ENCODE measurements at places on chromosomes 6 and 20.

DNA sequence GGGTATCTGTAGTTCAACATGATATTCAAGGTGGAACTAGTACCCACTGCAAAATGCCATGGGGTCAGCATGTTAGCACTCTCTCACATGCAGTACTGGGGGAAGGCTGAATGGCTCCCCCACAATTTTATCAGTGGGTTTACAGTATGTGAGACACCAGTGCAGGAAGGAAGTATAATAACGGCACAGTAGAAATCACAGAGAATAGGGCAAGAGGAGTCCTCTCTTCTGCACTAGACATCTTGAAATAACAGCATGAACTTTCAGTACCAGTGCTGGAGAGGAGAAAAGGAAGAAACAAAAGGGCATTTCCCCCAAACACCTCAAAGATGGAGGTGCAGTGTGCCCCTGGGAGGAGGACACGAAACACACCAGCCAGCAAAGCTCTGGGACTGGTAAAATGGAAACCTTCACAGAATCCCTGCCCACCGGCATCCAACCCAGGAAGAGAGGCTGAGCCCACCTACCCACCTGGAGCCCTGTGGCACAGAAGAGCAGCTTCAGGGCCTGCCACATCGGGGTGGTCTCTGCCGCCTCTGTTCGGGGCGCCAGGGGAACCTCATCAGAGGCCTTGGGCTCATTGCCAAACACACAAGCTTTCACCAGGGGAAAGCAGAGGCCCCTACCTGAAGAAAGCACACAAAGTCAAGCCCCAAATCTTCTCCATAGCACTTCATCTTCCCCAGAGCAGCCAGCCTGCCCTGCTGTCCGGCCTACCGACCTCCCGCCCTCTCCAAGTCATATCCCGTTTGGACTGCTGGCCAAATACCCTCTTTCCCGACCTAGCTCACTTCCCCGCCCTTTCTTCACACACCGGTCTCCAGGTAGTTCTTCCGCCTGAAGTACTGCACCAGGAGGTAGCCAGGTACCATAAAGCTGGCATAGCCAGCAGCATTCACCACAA lies 1.2 kb downstream of the SLC35B2 start:
- DNase-seq: no peak

DNA sequence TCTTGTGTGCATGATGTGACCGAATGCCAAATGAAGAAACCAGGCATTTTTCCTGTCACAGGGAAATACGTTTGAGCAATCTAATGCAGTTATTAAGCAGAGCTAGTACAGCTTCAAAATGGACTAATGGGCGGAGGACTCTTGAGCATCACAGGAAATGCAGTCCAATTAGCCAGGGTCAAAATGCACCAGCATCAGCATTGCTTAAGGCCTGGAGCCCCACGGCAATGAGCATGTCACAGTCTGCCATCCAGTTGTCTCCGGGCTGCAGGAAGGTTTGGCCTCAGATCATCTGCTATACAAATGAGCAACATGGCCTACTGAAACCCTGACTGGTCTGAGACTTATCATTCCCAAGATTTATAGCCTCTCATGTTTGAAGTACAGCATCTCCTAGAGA lies 652.1 kb upstream of the SLC35B3 start:
- DNase-seq: no peak

GRCh38 chr20:32511358-32512046 lies 73.6 kb downstream of the NOL4L start:
- DNase-seq: no peak

- no peak for DNase-seq
These were observed 155.4 kb downstream of the ERMARD start for GRCh38 chr6:169906688-169907418.

DNA sequence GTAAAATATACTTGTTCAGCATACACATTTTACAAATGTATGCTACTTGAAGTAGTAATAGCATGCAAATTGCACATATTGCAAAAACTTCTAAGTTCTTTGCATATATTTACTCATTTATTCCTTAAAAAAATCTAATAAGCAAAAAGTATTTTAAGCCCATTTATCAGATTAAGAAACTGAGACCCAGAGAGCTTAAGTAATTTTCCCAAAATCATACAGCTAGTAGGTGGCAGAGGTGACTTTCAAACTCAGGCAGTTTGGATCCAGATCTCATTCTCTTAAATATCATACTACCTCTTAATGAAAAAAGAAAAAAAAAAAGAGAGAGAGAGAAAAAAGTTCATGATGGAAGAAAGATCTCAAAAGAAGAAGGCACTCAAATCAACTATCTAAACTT lies 157.9 kb downstream of the RPS12 start:
- no peak for DNase-seq

DNA sequence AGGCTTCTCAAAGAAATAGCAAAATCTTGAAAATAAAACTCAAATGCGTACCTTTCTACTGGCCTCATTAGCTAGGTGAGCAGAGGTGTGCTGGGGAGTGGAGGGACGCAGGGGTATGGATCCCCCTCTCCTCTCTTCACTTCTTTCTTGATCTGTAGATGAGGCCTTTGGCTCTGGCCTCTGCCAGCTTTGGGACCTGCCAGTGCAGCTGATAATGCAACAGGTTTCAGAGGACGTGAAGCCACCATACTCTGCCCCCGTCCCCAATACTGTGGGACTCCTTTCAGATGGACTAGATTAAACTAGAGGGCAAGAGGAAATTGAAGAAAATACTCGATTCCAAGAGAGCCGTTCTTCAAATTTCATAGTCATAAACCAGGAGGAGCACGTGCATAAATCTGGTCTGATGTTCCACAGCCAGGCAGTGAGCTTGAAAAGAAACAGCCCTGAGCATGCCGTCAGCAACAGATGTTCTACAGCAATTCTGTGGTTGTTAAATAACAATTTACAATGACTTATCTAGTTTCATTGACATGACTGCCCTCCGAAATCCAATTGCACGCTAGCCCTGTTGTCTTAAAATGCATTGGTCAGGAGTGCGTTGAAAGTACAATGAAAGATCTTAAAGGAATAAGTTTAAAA lies 245.3 kb upstream of the FOXQ1 start:
- no peak for DNase-seq

GRCh38 chr6:151381722-151382121 lies 9.6 kb downstream of the ZBTB2 start:
- DNase-seq: no peak

GRCh38 chr6:44630125-44631028 lies 242.9 kb downstream of the CDC5L start:
- DNase-seq: peak; percentile 38

GRCh38 chr6:154139892-154140291 lies 100.9 kb downstream of the OPRM1 start:
- DNase-seq: peak; percentile 12

- peak; percentile 50 for DNase-seq
These were observed 20.3 kb downstream of the CST4 start for GRCh38 chr20:23668477-23668951.

- peak; percentile 39 for DNase-seq
These were observed 56.6 kb upstream of the SAMHD1 start for GRCh38 chr20:37007898-37008649.

DNA sequence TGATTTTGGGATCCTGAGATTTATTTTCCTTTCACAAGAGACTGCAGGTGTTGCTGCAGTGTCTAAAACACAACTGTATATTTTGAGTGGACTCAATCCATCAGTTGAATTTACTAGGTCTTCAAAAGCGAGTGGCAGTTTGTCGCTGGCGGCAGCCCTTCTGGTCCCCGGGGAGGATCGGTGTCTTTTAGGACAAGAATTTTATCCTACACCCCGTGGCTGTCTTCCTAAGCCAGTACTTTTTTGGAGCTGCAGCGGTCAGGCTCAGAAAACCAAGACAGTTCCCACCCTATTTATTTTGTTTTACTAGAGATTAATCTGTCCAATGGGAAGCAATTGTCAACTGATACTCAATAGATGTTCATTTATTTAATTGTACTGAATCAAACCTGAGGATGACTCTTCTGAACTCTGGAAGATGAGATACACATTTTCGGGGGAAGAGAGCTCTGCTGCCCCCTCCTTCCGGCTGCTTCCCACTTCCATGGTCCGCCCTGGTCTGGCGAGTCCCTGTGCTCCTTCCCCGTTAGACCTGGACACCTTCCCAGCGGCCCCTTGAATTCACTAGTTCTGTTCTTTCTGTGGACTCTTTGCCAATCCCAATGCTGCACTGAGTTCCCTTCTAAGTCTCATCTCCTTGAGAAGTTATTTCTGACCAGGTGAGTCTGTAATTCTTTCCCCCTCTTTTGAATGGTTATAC lies 90.6 kb downstream of the ERMARD start:
- DNase-seq: no peak

- DNase-seq: no peak
These were observed 304.9 kb upstream of the RNF24 start for GRCh38 chr20:4320291-4320690.

GRCh38 chr20:34705397-34706301 lies 1.5 kb downstream of the TP53INP2 start:
- DNase-seq: peak; percentile 65

DNA sequence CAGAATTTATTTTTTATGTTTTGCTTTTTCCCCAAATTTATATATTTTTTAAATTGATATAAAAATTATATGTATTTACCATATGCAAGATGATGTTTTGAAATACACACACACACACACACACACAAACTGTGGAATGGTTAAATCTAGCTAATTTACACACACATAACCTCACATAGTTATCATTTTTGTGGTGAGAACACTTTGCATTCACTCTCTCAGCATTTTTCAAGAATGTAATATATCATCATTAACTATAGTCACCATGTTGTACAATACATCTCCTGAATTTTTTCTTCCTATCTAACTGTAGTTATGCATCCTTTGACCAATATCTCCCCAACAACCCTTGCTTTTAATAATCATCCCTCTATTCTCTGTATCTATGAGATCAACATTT lies 52.2 kb downstream of the GFRAL start:
- no peak for DNase-seq

DNA sequence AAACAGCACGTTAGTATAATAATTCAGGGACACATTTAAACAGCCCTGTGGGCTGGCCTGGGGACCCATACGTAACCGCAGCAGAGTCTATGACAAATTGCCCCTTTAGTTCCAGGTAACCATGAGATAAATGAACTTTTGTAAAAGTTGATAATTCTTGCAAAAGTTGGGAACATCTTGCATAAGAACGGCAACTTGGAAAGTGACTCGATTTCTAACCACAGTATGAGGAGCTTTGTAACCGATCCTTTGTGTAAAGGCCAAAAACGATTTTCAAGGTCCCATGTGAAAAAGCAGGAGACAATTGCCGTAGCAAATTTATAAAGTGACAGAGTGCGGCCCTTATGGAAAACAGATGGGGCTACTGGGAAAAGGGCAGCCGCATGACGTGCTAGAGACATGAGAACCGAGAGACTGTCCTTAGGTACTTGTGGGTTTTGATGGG lies 81.6 kb downstream of the PSMG4 start:
- DNase-seq: no peak

DNA sequence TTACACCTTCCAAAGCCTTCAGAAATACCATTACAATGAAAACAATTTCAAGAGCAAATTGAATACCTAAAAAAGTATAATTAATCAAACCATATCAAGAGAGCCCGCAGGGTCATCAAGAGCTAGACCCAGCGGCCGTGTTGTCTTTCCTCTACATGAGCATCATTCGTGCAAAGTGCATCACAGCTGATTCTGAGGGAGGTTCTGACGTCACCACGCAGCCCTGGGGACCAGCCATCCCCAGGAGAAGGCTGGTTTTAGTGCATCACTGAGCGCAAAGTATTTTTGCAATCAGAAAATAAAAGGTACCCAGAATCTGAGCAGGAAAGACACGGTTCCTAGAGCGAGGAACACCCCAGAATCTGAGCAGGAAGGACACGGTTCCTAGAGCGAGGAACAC lies 371.4 kb downstream of the CDH4 start:
- no peak for DNase-seq

DNA sequence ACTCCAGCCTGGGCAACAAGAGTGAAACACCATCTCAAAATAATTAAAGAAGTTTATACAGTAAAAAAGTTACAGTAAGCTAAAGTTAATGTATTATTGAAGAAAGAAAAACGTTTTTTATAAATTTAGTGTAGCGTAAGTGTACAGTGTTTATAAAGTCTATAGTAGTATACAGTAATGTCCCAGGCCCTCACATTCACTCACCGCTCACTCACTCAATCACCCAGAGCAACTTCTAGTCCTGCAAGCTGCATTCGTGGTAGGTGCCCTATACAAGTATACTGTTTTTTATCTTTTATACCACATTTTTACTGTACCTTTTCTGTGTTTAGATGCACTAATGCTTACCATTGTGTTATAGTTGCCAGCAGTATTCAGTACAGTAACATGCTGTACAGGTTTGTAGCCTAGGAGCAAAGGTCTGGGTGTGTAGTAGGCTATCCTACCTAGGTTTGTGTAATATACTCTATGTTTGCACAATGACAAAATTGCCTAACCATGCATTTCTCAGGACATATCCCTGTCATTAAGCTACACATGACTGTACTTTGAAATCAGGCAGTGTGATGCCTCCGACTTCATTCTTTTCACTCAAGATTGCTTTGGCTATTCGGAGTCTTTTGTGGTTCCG lies 16.7 kb downstream of the MGME1 start:
- DNase-seq: peak; percentile 42

DNA sequence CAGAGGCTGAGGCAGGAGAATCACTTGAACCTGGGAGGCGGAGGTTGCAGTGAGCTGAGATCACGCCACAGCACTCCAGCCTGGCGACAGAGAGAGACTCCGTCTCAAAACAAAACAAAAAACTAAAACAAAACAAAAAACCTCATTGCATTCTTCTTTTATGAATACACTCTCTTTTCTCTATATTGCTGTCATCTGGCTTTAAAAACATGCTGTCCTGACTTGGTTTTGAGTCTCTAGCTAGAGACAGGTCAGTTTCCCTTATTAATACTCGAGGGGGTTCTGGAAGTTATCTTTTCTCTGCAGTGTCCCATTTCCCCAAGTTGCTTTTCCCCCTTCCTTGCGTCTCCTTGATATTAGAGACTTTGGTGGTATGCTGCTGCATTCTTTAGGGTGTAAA lies 50.9 kb downstream of the RIOK1 start:
- no peak for DNase-seq

DNA sequence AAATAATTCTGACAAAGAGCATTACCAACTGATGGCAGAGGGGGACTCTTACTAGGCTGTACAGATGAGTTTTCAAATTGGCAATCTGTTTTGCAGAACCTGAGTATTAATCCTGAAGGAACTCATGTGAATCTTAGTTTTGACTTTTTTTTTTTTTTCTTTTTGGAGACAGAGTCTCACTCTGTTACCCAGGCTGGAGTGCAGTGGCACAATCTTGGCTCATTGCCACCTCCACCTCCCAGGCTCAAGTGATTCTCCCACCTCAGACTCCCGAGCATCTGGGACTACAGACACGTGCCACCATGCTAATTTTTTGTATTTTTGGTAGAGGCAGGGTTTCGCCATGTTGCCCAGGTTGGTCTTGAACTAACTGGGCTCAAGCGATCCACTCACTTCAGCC lies 49.3 kb downstream of the KCTD20 start:
- DNase-seq: no peak

DNA sequence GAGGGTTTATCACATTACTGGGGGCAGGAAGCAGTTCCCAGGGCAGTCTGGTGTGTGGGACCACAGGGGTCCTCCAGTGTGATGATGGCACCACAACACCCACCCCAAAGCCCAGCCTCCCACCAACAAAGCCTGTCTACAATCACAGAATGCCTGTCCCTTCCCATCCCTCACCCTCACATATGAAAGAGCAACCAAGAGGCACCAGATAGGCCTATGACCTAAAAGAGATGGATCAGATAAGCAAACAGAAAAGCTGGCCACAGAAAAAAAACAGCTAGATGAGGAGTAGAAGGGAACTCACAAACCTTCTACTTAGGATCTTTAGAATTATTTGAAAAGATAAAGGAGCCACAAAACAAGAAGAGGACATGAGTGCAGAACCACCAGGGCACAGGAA lies 54.3 kb downstream of the SERAC1 start:
- DNase-seq: no peak

- no peak for DNase-seq
These were observed 81.7 kb upstream of the NXT1 start for GRCh38 chr20:23268792-23269354.

GRCh38 chr6:136920671-136921380 lies 1.3 kb upstream of the SLC35D3 start:
- peak; percentile 5 for DNase-seq
